ENCODE measurements at places on chromosomes 16 and 17.

- no peak for DNase-seq
These were observed 85.1 kb downstream of the WWOX start for GRCh38 chr16:78184238-78185183.

GRCh38 chr17:32504166-32504990 is 17.6 kb downstream of the CDK5R1 start:
- no peak for DNase-seq

GRCh38 chr17:32187271-32187670 is 45.0 kb downstream of the RHOT1 start:
- no peak for DNase-seq

- no peak for DNase-seq
These were observed 321.8 kb downstream of the HS3ST3B1 start for GRCh38 chr17:14622615-14623101.

- peak; percentile 70 for DNase-seq
These were observed 309.4 kb downstream of the SEC14L1 start for GRCh38 chr17:77449908-77450741.

GRCh38 chr16:67672306-67672705 is 5.7 kb downstream of the C16orf86 start:
- DNase-seq: no peak

DNA sequence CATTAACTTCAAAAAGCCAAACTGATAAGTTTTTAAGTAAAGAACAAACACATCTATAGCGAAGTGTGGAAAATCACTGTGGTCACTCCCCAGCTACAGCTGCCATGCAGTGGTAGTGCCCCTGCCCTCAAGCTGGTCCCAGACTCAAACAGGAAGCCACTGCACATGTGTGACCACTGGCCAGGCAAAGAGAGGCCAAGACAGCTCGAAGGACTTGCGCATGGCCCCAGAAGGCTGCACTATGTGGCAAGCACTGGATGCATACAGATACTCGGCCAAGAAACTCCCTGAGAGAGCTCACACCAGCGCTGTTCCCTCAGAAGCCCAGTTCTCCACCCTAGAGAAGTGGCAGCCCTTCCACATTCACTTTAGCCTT is 82.4 kb downstream of the ANKRD11 start:
- no peak for DNase-seq

DNA sequence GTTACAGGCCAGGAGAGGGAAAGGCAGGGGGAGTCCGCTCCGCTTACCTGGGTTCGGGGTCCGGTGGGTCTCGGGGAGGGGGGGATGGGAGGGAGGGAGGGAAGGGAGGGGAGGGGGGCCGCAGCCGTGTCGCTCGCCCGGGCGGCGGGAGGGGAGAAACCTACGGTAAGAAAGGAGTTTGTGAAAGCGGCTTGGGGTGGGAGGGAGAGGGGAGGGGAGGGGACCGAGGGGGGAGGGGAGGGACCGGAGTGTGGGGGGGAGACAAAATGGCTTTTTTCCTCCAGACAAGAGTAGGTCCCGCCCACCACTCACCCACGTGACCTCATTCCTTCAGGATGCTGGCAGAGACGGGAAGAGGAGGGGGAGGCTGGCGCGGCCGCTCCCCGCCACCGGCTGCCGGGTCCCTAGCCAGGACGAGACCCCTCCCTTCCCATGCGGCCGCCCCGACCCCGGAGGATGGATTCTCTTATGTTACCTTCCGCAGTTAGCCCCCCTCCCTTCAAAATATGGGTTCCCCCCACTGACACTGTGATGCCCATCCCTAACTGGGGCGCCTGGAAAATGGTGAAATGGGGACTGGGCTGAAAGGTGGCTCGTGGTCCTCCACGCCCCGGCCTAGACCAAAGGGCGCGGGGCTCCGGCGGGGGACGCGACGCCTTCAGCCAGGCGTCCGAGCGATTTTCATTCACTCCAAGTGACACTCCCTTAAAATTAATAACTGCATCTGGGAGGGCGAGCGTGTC is at the start of gene PCGF2:
PCGF2 (minus strand) TSS at position 188 of the 743 bp plus-strand sequence. CDS start 7,934 bp downstream, outside the sequence.
- peak; percentile 34 for DNase-seq

DNA sequence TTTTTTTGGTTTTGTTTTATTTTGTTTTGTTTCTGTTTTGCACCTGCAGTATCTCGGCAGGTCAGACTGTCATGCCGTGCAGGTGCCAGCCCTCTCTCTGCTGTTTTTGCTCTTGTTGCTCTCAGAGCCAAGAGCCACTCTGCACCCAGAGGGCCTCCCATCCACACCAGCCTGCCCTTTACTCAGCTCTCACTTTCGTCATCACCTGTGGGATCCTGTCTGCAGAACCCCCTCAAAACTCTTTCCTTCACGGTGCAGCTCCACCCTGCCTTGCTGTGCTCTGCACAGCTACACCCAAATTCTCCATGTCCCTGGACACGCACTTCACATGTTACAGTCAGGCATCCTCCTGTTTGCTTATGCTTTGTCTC is 2.6 kb downstream of the AOC3 start:
- DNase-seq: no peak

DNA sequence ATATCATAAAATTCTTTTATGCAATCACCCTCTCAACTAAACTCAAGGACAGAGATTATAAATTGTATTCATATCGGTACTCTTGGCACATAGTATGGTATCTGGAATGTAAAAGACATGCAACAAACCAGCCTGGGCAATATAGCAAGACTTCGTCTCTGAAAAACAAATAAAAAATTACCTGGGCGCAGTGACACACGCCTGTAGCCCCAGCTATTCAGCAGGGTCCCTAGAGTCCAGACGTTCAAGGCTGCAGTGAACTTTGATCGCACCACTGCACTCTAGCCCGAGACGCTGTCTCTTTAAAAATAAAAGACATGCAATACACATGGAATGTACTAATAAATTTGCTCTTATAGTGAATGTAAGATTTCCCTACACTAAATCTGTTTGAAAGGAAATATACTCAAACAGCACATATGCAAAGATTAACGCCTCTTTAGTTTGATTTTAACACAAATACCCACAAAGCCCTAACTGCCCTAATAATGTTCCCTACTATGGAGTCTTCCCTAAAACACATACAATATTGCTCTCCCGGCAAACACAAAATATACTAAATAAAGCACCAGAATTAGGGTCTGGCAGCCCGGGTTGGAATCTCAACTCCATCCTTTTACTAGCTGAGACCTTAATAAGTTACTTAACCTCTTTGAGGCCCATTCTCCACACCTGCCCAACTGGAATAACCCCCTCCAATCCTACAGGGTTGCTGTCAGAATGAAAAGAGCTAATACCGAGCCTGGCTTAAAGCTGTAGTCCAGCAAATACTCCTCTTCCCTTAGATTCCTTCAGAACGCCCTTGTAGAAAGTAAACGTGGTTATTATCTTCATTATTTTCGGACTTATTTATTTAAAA is 1.2 kb downstream of the ABCA5 start:
- DNase-seq: peak; percentile 8

DNA sequence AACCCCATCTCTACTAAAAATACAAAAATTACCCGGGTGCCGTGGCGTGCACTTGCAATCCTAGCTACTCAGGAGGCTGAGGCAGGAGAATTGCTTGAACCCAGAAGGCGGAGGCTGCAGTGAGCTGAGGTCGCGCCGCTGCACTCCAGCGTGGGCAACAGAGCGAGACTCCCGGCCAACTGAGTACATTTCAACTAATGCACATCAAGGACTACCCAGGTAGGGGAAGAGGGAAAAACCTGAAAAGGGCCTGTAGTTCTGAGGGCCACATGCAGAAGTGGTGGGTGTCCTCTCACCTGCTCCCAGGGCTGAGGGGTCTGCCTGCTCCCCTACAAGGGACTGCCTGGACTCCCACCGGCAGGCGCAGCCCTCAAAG is 584 bp upstream of the SLC16A5 start:
- DNase-seq: no peak

DNA sequence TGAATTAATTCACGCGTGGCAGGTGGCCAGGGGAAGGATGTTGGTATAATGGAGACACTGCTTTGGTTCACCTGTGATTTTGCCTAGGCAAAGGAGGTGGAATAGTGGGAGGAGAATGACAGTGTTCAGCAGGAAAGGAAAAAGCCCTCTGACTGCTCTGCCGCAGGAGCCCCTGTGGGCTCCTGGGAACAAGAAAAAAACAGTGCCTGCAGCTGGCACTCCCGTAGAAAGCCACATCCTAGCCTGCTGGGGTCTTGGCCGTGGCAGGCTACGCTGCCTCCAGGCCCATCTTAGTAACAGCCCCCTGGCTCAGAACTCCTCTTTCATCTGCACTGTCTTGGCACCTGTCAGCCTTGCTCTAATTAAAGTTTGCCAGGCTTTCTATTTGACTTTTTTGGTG is 20.6 kb downstream of the ADORA2B start:
- DNase-seq: no peak

DNA sequence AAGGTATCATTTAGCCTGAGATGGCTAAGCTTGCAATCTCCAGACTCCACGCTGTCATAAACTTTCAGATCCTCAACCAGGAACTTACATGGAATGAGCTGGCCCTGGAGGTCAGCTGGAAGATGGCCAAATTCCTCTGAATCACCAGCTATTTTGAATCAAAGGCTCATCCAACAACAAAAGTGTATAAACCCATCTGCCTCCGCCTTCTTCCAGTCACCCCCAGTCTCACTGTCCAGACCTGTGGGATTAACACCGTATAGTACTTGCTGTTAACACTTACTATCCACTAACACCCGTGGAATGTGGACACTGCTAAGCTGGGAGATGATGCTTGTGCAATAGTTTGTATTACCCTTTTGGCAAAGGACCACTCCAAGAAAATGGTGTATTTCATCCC is 1.9 kb upstream of the LCMT1 start:
- DNase-seq: no peak

- DNase-seq: no peak
These were observed 141.3 kb downstream of the CYB561 start for GRCh38 chr17:63304704-63305261.

DNA sequence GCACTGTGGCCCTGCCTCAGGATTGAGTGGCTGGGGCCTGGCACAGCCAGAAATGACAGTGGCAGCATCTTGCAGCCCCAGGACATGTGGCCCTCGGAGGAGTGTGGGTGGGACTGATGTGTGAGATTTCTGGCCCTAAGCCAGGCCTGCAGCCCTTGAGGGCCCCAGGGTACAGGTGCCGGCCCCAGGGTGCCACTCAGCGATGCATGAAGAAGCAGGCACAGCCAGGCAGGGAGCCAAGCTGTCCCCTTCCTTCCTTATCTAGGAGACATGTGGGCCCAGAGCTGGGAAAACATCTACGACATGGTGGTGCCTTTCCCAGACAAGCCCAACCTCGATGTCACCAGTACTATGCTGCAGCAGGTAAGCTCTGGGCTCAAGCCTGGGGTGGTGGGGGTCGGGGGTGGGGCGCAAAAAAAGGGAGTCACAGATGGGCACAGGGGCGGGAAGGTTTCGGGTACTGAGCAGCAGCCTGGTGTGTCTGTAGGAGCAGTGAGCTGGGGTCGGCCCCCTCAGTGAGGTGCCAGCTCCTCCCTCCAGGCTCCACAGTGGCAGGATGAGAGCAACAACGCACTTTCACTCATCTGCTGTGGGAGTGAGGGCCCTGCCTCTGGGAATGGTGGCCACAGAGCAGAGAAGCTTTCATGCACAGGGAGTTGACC is 4.1 kb downstream of the ACE start:
- no peak for DNase-seq

Data from midbrain (tissue), 1 donor.